ENCODE measurements at places on chromosomes 2 and 18. TPM values are rescaled to one million over a fixed set of nuclear protein-coding genes. Genes with fewer than 3 reads are reported as not detected.

- no peak for DNase-seq
- H3K4me1 ChIP-seq = no peaks in the 10 kb centered on the region
- H3K36me3 ChIP-seq = no peaks in the 10 kb centered on the region
- no peak overlapping the region for H3K4me3 ChIP-seq
These were observed 167.2 kb downstream of the NUP35 start for GRCh38 chr2:183291436-183291835.

DNA sequence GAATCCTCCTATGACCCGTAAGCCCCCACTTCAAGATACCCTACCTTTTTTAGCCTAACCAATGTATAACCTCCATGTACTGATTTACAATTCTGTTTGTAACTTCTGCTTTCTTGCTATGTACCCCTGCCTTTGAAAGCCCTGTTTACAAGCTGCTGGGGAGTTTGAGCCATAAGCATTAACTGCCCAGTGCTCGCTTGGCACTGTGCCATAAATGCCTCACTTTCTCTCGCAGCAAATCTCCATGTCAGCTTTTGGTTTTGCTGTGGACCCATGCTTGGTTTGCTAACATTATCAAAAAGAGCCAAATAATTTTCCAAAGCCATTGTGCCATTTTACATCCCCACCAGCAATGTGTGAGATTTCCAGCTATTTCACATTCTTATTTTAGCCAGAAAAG, 51.8 kb downstream of the TEX51 start:
- DNase-seq = no peak
- no peak overlapping the region for H3K4me3 ChIP-seq
- peaks cover 12% of the 10 kb centered on the region for H3K27me3 ChIP-seq
- no peak overlapping the region for H3K27ac ChIP-seq
- H3K4me1 ChIP-seq = no peaks in the 10 kb centered on the region

DNA sequence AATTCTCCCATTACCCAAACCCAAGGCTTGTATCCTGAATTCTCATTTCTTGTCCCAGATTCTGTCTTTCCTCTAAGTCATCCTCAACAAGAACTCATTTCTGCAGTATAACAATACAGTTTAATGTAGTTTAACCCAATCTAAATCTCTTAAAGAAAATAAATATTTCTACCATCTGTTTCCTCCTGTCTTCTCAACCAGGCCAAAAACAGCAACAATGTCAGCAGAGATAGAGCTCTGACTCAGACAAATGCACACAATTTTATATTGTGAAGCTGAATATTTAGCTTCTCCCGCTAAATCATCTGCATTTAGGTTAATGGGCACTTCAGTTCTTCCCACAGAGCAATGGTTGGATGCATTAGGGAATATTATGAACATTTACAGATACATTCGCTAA, 35.7 kb upstream of the KYNU start:
- no peaks in the 10 kb centered on the region for H3K4me1 ChIP-seq
- no peak overlapping the region for H3K4me3 ChIP-seq
- H3K27ac ChIP-seq = no peak overlapping the region
- no peaks in the 10 kb centered on the region for H3K27me3 ChIP-seq
- no peak for DNase-seq

GRCh38 chr2:72131371-72131891, 16.2 kb downstream of the CYP26B1 start:
- H3K4me3 ChIP-seq = no peak overlapping the region
- peaks cover 10% of the 10 kb centered on the region for H3K36me3 ChIP-seq
- DNase-seq = no peak
- H3K4me1 ChIP-seq = no peaks in the 10 kb centered on the region
- H3K27ac ChIP-seq = no peak overlapping the region

GRCh38 chr2:239223310-239224198, 177.3 kb downstream of the HDAC4 start:
- H3K4me1 ChIP-seq = peaks cover 76% of the 10 kb centered on the region
- peak; percentile 40 for DNase-seq
- H3K4me3 ChIP-seq = no peak overlapping the region
- no peaks in the 10 kb centered on the region for H3K27me3 ChIP-seq

PKP4 gene
- 36.2 TPM for total RNA-seq

FRZB gene
- total RNA-seq = 0.98 TPM

ASB18 gene
- 47.1 TPM for total RNA-seq

UGT1A10 gene
- not detected for total RNA-seq

All from heart right ventricle (tissue), 16 donors.